ENCODE measurements at places on chromosomes 7 and 10.

DNA sequence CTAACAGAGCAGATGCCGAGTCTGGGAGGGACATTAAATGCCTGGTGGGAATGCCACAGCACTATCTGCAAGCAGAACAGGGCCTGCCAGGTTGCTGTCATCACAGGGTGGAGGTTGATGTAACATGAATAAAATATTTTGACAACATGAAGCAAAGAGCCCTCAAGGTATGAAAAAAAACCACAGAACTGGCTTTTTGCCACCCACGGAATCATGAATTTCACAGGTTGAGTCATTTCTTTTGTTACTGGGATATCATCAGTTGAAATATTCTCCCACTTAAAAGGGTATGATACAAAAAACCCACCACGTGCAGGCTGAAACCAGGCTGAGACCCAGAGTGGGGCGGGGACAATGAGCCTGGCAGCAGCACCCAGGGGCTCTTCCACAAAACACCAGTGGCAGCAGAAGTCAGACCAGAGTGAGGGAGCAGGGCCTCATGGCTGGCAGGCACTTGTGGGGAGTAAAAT, 220.1 kb downstream of the TNS3 start:
- DNase-seq = no peak

GRCh38 chr7:73988197-73988596, 39.8 kb upstream of the ELN start:
- DNase-seq = no peak

- DNase-seq = peak; percentile 69
These were observed 27.6 kb upstream of the RNF32 start for GRCh38 chr7:156612930-156613329.

DNA sequence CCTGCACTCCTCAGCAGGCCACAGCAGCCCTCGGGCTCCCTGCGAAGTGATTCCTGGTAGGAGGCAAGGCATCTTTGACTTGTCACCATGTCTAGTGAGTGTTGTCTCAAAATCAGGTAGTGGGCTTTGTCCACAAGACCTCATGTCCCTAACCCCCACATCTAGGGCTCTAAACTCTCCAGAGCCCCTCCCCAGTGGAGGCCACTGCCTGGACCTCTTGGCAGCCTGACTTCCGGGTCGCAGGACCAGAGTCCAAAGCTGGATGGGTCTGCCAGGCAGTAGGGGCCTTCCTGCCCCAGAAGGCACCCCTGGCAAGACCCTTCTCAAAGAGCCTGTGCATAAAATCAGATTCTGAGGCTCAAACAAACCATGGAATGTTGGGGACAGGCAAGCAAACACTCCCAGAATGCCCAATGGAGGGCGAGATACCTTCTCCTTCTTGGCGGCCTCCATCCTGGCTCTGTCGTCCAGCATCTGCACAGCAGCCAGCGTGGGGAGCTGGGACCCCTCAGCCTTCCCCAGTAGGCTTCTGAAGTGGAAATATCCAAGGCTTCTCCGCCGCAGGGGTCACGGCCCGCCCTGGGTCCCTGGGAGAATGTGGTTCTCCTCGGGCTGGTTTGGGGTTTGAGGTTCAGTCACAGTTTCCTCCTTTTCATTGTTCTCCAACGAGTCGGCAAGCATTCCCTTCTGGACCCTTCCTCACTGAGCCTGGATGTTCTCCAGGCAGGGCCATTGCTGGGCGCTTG, 586 bp downstream of the GCK start:
- no peak for DNase-seq

- no peak for DNase-seq
These were observed 142.9 kb downstream of the THSD7A start for GRCh38 chr7:11689096-11689495.

DNA sequence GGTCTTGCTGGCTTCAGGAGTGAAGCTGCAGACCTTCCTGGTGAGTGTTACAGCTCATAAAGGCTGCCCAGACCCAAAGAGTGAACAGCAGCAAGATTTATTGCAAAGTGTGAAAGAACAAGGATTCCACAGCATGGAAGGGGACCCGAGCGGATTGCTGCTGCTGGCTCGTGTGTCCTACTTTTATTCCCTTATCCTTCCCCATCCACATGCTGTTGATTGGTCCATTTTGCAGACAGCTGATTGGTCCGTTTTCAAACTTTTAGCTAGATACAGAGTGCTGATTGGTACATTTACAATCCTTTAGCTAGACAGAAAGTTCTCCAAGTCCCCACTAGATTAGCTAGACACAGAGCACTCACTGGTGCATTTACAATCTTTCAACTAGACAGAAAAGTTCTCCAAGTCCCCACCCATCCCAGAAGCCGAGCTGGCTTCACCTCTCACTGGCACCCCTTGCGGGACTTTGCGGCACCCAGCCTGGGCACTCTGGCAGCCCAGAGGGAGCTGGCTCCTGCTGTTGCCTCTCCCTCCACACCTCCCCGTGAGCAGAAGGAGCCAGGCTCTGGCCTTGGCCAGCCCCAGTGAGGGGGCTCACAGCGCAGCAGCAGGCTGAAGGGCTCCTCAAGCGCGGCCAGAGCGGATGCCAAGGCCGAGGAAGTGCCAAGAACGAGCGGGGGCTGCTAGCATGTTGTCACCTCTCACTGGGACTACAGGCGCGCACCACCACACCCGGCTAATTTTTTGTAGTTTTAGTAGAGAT, 369.6 kb upstream of the POT1 start:
- DNase-seq = no peak

GRCh38 chr7:80879849-80880248, 39.0 kb downstream of the SEMA3C start:
- DNase-seq = no peak

GRCh38 chr7:70477036-70478010, 654.6 kb upstream of the GALNT17 start:
- DNase-seq = no peak

DNA sequence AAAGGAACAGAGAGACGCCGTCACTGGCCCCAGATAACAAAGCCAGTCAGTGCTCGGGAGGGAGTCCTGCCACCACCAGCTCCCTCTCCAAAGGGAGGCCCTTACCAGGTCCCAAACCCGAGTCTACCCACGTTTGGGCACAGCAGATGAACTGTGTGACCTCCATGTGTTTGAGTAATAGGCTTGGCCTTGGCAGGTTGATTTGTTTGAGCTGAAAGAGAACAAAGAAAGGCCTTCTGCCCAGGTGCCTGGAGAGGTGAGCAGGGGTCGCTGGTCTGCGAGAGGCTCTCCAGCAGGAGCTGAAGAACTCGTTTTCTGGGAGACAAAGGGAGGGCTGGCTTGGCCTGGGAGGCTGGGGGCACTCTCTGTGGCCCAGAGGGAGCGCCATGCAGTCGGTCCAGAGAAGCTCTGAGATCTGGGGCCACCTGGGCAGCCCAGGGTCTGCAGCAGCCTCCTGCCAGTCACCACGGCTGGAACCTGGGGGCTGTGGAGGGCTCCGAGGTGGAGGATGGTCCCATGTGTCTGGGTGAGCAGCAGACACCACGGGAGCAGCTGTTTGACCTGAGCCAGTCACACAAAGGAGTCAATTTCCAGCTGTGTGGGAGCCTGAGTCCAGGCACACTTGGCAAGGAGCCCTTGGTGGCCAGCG, 99.7 kb downstream of the PAXIP1 start:
- no peak for DNase-seq

GRCh38 chr10:72319416-72320254, 35.1 kb downstream of the DNAJB12 start:
- peak; percentile 85 for DNase-seq

DNA sequence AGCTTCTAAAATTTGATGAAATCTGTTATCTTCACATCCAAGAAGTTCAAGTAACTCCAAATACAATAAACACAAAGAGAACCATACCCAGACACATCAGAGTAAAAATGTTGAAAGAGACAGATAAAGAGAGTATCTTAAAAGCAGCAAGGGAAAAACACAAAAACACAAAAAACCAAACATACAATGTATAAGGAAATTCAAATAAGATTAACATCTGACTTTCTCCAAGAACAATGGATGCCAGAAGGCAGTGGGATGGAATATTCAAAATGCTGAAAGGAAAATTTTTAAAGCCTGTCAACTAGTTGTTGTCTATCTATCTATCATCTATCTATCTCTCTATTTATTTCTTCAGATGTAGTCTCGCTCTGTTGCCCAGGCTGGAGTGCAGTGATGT, 72.4 kb upstream of the MKLN1 start:
- no peak for DNase-seq

GRCh38 chr7:122457325-122457724, 152.8 kb upstream of the FEZF1 start:
- DNase-seq = no peak

DNA sequence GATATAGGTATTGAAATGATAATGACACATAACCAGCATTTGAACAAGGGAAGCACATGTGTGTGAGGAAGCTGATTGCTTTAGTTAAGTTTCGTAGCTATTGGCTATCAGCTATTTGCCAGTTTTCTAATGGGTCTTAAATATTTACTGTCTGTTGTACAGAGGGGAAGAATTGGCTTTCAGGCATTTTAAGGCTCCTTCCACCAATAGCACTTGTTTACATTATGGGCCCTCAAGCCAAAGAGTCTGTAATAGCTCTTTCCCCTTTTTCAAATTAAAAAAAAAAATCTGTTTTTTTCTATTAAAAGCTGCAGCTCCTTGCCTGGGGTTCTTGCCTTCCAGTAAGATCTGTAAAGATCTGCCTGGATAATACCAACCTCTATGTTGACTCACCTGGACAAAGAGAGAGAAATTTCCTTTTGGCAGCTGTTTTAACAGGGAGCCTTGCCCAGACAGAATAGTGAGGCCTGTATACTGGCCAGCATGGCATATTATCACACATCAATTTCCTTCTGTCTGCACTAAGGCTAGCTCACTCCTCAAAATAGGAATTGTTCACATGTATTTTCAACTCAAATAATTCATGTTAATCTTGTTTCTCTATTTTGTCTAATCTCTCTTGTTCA, 104.7 kb upstream of the LRGUK start:
- no peak for DNase-seq

DNA sequence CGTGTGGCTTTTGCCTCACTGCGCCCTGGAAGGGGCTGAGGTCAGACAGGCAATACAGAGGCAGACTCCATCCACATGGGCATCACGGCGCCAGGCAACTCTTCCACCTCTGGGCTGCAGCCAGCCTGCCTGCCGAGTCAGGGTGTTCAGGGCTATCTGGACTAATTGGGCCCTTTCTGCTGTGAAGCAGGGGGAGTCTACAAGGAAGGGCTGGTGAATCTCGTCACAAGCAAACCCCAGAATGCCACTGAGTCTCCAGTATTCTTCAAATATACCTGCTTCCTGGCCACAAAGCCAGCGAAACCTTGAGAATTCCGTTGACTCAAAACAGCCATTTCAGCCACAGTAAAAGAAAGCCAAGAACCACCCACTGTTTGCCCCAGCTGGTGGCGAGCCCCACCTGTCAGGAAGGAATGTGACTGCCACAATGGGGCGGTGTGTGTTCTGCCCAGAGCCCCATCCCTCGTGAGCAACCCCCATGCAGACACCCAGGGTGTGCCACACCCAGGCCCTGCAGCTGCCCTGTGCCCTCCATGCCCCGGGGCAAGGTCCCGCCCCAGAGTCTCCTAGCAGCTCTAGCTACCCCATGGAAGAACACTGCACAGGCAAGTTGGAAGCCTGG, 117.3 kb downstream of the FAM53B start:
- DNase-seq = no peak

DNA sequence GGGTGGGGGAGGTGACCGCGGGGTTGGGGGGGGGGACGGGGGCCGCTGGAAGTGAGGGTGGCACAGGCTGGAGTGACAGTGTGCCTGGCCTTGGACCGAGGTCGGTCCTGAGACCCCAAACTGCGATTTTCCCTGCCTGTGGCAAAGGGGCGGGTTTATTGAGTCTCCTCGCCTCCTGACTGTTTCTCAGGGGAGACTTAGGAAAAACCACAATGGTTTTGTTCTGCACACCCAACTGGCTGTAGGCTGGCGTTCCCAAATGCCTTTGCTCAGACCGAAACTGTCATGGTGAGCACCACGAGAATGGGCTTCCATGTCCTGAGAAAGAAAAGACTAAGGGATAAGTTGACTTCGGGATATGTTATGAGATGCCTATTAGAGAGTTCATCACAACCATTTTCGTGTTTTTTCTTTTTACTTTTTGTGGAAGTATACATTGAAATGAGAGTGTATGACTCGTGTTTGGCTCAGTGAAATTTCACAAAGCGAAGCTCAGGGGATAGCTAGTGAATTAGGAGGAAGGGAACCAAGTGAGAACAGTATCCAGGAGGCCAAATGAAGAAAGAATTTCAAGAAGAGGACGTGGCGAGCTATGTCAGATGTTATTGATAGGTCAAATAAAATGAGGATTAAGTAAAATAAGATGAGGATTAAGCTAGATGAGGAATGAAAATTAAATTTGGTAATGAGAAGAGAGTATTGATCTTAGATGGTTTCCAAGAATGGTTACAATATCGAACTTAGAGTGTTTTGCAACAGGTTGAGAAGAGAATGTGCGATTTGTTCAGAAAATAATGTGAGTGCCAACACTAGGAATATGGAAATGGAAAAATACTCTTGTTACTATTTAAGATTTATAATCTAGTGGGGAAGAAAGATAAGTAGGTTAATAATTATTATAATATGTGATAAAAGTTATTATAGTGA, 918 bp downstream of the NET1 start:
- DNase-seq = no peak

DNA sequence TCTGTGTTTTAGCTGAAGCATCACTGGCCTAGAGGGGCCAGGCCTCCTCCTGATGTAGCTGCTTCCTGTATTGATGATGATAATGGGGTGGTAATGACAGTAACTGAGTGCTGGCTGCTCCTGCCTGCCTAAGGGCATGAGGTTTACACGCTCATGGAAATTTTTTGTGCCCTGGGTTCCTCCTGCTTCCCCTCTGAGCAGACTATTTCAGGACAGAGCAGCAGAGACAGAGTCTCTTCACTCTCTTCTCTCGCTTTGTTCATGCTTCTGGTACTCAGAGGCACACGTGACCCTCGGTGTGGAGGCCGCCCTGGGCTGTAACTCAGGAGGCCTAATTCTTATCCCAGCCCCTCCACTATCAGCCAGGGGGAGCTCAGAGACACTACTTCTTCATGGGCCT, 27.9 kb downstream of the LRRC20 start:
- DNase-seq = no peak

GRCh38 chr10:84945791-84946190, 617.4 kb downstream of the CCSER2 start:
- DNase-seq = no peak

GRCh38 chr10:63720072-63720537, 198.9 kb downstream of the REEP3 start:
- DNase-seq = peak; percentile 12

GRCh38 chr10:121167534-121168243, 316.5 kb downstream of the WDR11 start:
- DNase-seq = no peak

- no peak for DNase-seq
These were observed 662.5 kb downstream of the TYW1 start for GRCh38 chr7:67659091-67659490.

- no peak for DNase-seq
These were observed 259.0 kb downstream of the PHTF2 start for GRCh38 chr7:78057571-78057970.

- no peak for DNase-seq
These were observed 19.0 kb upstream of the PFKP start for GRCh38 chr10:3048119-3049019.

All from stimulated activated CD8-positive, alpha-beta memory T cell treated with anti-CD3 and anti-CD28 coated beads, Interleukin-7, amount 100 ng/mL, for 4 hours (primary cell).